ENCODE measurements at places on chromosomes 4 and X.
A peak's percentile ranks its signal among the peaks of the same experiment; 100 is the strongest.

DNA sequence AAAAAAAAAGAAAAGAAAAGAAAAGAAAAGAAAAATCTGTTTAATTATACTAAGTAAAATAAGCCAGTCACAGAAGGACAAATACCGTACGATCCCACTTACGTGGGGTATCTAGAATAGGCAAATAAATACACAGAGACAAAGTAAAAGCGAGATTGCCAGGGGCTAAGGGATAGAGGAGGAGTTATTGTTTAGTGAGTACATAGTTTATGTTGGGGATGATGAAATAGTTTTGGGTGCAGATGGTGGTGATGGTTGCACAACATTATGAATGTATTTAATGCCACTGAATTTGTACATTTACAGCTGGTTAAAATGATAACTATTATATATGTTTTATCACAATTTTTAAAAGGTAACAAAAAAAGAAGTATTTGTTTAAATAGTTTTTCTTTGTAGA, 7.1 kb downstream of the CA5B start:
- no peak for DNase-seq

DNA sequence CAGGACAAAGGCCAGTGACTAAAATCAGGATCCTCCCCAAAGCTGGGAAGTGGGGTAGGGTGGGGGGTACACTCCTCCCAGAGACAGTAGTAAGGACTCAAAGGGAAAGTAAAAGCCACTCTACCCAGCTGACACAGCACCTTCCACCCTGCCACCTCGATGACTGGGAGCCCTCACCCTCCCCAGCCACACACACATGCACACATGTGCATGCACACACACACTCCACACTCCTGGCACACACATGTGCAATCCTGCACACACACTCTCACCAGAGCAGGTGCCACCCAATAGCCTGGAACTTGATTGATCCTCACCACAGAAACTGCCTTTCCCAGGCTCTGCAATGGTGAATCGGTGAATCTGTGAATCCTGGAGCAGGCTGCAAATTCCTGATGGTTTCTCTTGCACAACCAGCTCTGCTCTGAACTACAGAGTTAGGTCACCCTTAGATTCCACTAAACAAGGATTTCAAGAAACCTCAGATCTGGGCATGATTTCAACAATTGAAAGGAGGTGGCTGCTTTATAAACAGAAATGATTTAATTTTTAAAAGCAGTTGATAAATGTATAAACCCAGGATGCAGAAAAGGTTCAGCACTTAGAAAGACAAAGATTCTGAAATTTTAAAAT, 21.5 kb downstream of the AMOT start:
- DNase-seq, result no peak

DNA sequence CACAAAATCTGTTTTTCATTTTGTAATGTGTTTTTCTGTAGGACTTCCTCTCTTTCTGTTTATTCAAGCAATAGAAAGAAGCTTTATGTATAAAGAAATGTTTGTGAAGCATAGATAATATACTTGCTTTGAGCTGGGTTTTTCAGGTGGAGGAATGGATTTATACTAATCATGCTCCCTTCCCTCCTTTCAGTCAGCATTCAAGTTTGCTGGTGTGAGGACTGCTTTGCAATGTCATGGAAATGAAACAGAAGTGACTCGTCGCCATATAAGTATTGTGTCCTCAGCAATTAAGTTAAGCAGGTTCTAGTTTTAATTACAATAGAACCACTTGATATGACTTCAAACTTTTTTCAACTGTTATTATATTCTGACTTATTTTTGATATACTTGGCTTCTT, 1447.1 kb downstream of the PCDH19 start:
- DNase-seq, result no peak

GRCh38 chrX:120725874-120726273, 96.0 kb upstream of the C1GALT1C1 start:
- DNase-seq, result no peak

DNA sequence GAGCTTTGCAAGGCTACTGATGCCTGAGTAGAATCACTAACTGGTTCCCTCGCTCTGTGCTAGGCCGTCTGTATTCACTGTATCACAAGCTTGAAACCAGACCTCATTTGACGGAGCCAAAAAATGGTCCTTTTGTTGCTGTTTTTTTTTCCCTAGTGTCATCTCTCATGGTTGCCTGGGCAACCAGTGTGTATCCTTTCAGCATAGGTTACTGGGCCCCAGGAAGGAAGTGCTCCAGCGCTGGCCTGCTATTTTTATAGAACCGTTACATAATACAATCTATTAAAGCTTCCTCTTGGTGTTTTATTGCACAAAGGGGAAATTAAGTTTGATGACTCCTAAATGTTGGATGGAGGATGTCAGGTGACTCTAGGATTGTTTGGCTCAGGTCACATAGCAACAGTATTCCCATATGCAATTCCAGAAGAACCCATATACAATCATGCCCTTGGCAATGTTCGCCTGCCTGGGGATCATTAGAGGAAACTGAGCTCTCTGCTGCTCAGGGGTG, 220.4 kb downstream of the SPRY1 start:
- peak; percentile 13 for DNase-seq

GRCh38 chr4:172287117-172287516, 473.9 kb downstream of the GALNTL6 start:
- DNase-seq, result no peak

DNA sequence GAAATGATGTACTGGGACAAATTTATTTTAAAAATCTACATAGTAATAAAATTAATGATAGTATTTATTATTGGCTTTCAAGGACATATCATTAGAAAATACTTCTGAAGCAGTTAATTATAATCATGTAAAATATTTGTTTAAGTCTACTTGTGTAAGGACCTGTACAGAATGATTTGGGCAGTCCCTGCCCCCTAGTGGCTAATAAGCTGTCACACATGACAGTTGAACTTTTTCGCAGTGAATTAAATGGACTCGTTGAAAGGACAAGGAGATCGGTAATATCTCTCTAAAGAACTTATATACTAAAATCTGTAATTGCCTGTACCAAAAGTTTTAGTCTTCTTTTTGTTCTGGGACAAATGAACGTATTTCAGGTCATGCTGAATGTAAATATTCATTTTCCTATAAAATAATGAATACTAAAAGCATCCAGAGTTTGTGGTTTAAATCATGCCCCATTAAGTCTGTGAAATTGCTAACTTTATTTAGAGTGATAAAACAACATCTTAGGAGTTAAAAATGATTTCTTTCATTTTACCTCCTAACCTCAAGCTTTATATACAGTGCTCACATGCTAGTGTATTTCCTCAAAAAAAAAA, 13.6 kb downstream of the EXOC1 start:
- no peak for DNase-seq

DNA sequence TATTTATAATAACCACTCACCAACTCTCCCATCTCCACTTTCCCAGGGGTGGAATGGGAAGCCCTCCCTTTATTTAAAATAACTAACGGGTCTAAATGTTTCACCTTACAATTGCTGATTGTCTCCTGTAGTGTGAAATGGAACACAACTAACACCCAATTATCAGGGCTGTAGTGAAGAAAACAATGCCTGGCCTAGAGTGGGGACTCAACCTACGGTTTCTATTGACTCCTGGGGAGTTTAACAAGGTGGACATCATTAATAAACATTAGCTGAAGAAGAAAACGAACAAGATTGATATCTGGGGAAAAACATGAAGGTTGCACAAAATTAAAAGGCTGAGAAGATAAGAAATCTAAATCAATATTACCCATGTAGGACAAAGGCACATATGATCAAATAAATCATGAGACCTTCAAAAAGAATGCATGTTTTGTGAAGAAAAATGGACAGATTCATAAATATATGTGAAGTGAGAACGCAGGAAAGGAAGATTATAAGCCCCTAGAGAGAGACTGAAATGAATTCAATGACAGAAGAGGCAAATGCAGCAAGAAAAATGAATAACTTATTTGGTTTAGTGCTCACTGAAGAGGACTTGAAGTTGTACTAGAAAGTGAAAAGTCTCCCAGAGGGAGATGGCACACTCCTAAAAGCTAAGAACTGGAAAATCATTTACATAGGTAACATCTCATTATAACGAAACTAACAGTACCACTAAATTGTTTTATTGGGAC, 593.0 kb upstream of the AADAT start:
- DNase-seq, result no peak

- DNase-seq, result no peak
These were observed 651 bp downstream of the TSPAN6 start for GRCh38 chrX:100635989-100636320.

DNA sequence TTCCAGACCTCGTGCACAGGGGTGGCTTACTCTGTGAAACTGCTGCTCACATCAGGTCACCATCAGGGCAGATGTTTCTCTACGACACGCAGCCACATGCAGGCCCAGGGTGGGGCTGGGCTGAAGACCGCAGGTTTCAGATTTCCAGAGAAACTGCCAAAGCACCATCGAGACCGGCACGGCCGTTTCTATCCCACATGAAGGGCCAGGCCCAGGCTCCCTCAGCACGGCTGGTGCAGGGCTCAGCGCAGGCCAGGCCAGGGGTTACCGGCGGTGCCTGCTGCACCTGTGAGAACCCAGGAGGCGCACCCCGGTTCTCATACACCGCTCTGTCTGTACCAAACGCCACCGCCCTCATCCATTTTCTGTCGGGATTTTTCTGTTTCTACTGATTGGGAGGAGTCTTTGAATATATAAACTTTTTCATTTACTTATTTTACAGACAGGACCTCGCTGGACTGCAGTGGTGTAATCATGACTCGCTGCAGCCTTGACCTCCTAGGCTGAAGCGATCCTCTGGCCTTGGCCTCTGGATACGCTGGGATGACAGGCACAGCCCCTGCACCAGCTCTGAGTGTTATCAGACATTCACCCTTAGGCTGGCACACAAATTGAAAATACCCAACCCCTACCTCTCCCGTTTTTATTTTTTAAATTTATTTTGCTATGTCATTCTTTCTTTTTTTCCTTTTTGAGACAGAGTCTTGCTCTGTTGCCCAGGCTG, 17.1 kb downstream of the CTBP1 start:
- DNase-seq, result no peak

DNA sequence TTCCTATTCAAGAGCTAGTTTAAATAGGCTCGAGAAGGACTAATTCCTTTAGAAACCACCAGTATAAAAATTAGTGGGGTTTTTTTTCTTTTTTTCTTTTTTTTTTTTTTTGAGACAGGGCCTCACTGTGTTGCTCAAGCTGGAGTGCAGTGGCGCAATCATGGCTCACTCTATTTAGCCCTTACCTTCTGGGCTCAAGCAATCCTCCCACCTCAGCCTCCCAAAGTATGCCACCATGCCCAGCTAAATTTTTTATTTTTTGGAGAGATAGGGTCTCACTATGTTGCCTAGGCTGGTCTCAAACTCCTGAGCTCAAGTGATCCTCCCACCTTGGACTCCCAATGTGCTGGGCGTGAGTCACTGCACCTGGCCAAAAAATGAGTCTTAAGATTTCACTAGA, 52.8 kb downstream of the APOO start:
- no peak for DNase-seq

DNA sequence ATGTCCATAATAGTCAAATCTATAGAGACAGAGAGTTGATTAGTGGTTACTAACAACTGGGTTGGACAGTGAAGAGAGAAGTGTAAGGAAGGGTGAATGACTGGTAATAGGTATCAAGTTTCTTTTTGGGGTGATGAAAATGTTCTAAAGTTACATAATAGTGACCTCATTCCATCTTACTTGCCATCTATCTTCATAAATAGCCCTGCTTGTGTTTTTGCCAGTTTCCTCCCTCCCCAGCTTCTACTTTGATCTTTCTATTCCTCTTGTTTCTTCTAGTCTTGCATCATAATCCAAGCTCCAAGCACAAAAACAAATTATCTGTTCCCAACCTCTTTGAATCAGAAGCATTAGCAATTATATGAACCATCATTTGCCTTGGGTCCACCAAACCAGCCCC, 40.2 kb upstream of the TET2 start:
- DNase-seq, result no peak

DNA sequence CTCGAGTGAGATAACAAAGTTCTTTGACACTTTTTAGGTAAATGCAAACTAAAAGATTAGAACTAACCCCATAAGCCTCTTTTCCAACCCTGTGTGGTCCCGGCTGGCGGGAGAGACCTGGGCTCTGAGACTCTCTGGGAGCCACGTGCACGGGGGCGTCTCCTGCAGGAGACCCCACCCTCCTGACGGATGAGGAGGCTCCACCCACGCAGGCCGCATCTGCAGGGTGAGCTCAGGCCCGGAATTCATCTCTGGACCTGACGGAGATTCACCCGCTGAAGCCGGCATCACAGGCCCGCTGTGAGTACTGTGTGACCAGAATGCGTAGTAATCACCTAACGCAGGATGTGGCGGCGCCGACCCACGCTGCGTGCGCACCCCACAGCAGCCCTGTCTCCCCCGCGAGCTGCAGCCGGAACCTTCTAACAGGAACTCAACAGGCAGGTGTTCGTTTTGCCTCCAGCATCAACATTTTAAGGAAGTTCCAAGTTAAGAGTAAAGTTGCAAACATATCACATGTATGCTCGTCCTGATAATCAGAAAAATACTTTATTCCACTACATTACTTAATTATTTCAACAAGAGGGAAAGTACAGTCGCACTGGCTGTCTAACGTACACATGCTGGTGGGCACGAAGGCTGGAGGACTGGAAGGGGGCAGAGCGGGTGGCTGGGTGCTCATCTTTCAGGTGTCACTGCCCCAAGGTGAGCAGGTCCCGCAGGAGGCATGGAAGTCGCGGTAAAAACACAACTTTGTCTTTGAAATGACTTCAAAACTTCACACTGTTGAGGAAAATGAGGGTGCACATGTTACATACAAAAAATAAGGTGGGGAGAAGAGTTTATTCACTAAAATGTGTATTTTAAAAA, 44.5 kb downstream of the FGFRL1 start:
- DNase-seq, result peak; percentile 78

DNA sequence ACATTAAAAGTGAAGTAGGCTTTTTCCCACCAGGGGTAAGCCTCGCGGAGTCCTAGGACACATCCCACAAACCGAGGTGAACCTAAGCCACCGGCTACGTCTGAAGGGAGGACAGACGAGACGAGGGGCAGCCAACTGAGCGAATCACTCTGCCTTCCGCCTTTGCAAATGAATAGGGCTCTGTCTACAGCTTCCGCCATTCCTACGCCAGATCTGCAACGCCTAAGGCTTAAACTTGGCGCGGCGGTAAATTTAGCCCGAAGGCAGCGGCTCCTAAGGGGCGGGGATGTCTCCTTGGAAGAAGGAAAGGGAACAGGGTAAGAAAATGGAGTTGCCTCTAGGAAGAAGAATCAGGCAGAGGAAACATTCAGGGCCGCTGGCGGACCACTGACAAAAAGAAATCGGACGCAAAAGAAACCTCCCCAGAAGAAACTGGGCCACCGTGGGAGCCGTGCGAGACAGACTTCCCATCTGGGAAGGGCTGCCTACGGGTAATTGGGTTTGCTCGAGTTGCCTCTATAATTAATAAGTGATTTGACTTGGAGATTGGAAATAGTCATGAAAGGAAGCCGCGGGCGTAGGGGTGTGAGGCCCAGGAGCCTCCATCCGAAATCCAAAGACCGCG, 90.5 kb downstream of the BCOR start:
- no peak for DNase-seq

- DNase-seq, result no peak
These were observed 46.0 kb downstream of the TFDP3 start for GRCh38 chrX:133171962-133172708.

DNA sequence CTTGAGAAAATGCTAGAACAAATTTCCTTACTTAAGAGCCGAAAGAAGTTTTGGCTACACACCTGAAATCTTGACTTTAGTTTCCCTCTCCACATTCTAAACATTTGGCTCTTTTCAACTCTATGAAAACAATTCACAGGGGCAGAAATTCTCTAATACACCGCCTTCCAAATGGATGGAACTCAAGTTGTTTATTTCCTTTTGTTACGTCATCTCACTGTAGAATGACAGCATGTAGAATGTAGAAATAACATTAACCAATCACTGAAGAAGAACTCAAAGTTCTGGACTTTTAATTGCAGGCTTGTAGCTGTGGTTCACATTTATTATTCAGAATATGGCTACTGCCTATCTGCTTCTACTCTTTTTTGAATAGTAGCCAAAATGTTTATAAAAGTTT, 1.9 kb downstream of the DMP1 start:
- DNase-seq, result no peak
